ENCODE measurements at places on chromosomes 16 and 17.

DNA sequence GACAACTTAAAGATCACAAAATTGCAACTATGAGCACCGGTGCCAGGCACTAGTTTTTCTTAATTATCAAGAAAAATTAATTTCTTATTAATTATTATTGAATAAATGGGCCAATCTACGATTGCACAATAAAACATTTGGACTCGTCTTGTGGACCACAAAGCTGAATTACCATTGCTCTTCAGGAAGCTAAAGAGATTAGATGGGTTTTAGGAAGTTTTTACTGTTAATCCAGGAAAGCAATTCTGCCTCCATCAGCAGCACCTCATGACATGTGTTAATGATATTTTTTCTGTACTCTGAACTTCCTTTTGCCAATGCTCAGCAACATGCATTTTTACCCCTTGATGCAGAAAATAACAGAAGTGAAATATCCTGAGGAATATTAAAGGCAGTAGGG is 37.9 kb downstream of the HS3ST3A1 start:
- no peak for DNase-seq

GRCh38 chr16:12629271-12629670 is 174.4 kb downstream of the CPPED1 start:
- DNase-seq = no peak

GRCh38 chr16:67294938-67295361 is 15.6 kb downstream of the PLEKHG4 start:
- DNase-seq = no peak

DNA sequence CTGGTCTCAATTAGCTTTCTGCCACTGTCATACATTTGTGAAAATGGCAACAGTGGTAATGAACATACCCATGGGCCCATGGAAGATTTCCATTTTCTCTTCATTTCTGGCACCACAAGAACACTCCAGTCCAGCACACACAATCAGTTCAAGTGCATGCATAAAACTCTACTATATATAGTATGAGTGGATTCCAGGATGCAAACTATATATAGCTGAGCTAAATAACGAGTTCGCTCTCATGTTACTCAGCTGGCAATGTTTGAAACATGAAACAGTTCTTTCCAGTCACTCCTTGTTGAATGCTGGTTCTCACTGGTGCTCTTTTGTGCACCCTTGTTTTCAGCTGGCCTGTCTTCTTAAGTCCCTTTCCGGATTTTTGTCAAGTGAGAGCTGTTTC is 75.2 kb upstream of the DHX40 start:
- no peak for DNase-seq

DNA sequence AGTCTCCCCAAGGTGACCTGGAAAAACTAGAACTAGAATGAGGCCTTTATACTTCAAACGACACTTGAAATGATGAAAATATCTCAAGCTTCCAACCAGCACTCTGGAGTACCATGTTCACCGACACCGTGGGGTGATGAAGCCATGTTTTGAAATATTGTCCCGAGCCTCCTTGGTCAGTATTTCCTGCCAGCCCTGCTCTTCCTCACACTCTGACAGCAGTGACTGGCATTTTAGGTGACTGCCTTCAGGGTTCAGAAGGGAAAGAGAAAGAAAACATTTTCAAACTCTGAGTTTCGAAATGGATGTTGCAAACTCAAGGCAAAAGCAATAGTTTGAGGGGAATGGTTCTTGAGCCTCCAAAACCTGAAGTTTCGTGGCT is 39.3 kb upstream of the IRX6 start:
- DNase-seq = no peak

GRCh38 chr17:62981933-62982332 is 15.9 kb downstream of the TANC2 start:
- no peak for DNase-seq

GRCh38 chr16:69145658-69146057 is 13.2 kb downstream of the UTP4 start:
- no peak for DNase-seq

DNA sequence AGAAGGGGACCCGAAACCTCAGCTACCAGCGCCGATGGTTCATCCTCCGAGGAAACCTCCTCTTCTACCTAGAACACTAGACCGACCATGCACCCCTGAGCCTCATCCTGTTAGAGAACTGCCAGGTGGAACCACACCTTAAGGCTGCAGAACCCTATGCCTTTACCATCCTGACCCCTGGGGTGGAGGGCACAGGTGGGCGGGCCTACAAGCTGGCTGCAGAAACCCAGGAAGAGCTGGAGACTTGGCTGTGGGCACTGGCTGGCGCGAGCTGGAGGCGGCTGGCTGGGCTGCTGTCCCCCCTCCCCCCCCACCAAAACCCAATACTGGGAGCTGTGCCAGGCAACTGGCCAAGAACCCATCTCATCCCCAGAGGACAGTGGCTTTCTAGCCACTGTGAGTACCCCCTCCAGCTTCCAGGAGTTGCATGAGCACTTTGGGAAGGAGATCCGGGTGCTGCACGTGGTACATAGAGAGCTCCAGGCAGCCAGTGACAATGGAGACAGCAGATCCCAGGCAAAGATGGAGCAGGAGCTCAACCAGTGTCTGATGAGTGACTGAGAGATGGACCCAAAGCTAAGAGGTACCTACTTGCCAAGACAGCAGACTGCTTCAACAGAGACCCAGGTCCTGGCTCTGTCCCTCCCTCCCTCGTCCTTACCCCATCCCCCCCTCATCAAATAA is 1.4 kb upstream of the CD2BP2 start:
- no peak for DNase-seq

GRCh38 chr16:57701759-57702371 is 7.3 kb downstream of the DRC7 start:
- DNase-seq = no peak

GRCh38 chr16:64011650-64012049 is 1110.2 kb downstream of the CDH11 start:
- no peak for DNase-seq

DNA sequence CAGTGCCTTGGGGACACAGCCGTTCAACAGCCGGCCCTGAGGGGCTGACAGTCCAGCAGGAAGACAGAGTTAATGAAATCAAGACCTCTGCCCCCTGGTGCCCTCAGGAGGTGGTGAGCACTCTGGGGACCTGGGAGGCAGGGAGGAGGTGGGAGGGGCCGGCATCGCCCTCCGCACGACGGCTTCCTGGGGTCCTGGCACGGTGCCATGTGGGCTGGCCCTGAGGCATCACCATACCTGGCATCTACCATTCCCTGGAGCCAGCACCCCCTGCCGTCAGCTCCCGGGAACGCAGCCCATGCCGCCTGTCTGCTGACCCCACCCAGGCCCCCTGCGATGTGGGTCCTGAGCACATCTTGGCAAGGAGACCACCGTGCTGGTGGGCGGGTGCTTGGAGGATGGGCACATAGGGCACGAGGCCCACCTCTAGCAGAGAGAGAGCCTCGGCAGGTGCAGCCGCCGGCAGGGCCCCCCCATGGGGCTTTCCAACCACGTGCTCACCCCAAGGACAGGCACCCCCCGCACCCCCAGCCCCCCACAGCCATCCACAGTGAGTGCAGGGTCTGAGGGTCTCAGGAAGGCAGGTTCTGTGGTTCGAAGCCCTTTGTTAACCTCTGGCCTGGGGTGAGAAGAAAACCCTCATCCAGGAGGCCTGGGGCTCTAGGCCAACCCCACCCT is 52.5 kb downstream of the ZFPM1 start:
- DNase-seq = no peak

DNA sequence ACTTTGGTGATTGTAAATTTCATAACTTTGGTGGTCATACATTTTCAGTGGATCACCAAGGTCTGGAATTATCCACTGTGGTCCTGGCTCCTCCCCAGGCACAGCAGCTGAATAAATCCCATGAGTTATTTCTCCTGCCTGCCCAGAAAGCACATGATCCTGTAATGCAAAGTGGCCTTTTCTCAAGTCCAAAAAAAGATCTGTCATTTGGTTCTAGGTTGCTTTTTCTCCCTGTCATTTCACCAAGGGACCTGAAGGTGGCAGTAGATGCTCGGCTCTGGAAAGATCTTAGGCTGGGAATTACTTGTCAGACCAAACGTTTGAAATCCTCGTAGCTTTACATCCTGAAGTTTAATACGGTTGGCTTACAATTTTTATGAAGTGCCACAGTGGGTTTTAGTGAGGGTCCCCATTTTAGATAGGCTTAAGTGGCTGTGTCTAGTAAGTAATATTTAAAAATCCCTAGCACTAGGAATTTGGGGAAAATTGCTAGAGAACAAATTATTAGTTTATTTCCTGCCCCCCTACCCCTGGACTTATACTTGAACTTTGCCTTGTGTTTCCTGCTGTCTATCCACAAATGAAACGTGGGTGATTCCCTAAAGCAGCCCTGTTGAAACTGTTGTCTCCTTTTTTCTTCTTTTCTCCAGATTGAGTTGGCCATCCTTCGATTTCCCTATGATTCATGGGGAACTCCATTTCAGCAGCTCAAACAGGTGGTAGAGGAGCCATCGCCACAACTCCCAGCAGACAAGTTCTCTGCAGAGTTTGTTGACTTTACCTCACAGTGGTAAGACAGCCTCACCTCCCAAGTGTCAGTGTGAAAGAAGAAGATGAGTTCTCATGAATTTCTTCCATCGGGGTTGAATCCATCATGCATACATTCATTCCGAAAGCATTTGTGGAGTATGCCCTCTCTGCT is 111.7 kb downstream of the MAP2K6 start:
- peak; percentile 37 for DNase-seq

- no peak for DNase-seq
Measured at GRCh38 chr16:57757326-57757786, 21.8 kb downstream of the KATNB1 start.

- no peak for DNase-seq
Measured at GRCh38 chr17:35748341-35748841, 4.6 kb downstream of the GAS2L2 start.

GRCh38 chr16:66030036-66030435 is 336.5 kb upstream of the CDH5 start:
- DNase-seq = no peak

DNA sequence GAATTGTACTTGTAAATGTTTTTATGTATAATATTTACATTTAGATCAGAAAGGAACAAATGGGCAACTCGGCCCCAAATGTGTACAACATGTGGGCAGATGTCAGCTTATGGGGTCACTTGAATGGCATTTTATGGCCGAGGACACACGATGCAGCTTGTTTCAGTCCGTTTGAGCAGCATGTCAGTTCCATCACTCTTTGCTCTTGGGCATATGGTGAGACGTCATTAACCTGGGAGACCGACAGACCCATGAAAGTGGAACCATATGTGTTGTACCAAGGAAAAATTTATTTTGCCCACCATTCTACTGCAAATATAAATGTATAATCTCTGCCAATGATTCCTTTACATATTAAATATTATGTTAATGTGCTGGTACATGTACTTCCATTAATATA is 561.9 kb upstream of the SOX9 start:
- DNase-seq = no peak

GRCh38 chr16:48523415-48524204 is 86.4 kb downstream of the N4BP1 start:
- DNase-seq = no peak

DNA sequence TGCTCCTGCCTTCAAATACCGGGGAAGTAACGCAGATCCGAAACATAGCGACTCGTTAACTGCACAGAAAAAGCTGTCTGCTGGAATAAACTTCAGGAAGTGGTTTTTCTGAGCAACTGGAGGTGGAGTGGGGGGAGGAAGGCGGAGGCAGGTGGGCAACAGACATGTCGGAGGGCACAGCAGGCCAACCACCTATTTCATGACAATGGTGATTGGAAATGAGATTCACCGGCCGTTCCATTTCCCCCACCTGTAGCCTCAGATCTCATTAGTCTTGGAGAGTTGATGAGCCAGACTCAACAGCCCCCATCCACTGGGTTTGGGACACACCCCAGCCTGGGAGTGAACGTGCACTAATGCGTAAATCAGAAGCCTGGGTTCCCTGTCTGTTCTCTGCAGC is 7.7 kb upstream of the PECAM1 start:
- DNase-seq = no peak

- no peak for DNase-seq
Measured at GRCh38 chr16:78259873-78260272, 160.4 kb downstream of the WWOX start.

DNA sequence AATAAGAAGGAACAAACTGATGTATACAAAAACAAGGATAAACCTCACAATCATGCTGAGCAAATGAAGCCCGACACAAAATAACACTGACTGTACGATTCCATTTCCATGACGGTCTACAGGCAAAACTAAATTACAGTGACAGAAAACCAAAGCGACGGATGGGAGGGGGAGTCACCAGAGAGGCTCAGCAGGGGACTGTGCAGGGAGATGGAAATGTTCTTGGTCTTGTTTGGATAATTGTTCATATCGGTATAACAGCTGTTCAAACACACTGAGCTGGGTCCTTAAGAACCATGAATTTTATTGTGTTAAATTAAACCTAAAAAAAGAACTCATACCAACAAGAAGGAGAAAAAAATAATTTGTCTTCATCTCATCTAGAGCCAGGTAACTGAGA is 97.8 kb downstream of the NXN start:
- no peak for DNase-seq

DNA sequence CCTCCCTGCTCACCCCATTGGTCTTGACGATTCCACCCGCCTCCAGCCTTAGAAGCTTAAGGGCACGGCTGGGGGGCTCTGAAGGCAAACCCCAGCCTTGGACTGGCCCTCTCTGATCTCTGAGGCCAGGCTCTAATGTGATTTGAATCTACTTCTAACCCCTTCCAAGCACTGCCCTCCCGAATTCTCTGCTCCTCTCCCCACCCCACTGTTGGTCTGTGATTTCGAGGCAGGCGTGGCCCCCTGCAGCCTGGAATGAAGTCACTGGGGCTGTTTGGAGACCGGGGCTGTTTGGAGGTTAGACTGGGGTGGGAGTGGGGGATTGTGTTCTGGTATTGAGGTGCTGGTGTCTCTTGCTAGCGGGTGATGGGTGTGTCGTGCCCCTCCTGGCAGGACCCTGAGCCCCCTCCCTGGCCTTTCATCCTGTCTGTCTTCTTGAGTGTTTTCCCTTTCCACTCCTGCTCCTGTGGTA is 2.2 kb downstream of the GRB7 start:
- no peak for DNase-seq

DNA sequence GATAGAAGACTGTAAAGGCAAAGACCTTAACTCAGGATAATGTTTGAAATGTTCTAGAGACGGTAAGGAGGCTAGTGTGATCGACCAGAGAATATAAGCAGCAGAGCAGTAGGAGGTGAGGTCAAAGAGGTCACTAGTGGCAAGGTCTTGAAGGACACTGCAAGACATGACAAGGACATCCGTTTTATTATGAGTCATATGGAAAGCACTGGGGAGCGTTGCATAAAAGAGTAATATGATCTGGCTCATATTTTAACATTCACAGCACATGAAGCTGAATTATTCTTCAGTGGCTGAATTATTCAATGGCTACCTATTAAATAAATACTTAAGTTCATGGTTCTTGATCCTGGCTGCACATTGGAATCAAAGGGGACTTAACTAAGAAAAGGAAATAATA is 123.7 kb downstream of the SOX9 start:
- DNase-seq = no peak

GRCh38 chr16:55039511-55039910 is 108.8 kb downstream of the IRX5 start:
- DNase-seq = no peak

DNA sequence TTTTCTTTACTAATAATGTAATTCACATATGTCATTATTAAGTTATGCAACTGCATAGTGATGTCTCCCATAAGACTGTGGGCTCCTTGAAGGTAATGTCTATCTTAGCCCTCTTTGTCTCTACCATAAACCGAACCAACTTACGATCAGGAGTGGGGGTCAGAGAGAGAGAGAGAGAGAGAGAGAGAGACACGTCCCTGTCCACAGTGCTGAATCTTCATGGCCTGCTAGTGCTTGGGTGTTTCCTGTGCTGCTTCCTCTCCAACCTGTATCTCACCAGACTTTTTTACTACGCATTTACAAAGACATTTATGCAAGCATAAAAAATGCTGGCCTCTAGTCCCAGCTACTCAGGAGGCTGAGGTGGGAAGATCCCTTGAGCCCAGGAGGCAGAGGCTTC is 52.2 kb upstream of the HAPSTR1 start:
- DNase-seq = no peak

Measured in SK-N-MC (cell line).